Bronchial epithelial cell (primary cell): ENCODE measurements at places on chromosomes 16 and 17.

DNA sequence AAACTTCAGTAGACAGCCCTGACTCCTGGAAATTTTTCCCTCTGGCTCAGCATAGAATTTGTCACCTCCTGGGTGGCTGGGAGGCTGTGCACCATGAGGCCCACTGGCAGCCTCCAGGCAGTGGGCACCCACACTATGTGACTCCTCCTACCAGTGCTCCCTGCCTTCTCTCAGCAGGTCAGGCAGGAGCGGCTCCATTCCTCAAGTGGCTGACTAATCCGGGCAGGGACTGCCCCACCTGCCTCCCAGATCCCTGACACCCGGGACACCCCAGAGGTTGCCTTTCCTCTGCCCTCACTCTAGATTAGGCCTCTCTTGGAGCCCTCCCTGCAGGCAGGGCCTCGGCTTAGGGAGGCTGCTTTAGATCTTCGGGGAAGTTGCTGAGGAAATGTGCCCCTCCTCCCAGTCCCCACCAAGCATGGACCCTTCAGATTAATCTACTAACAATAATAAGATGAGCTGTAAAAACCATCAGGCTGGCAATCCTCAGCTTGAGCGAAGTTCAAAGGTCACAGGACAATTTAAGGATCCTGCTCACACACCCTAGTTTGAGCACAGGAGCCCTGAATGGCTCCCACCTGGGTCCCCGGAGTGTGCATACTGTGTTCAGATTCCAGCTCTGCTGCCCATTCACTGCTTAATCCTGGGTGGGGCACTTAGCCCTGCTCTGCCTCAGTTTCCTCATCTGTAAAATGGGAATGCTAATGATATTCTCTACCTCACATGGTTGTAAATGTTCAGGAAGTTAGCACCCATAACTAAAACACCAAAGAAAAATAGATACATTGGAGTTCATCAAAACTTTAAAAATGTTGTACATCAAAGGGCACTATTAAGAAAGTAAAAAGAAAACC lies 10.0 kb upstream of the MYCBPAP start:
- DNase-seq = peak; percentile 76

GRCh38 chr17:9004132-9004960 lies 17.0 kb upstream of the NTN1 start:
- DNase-seq = no peak

DNA sequence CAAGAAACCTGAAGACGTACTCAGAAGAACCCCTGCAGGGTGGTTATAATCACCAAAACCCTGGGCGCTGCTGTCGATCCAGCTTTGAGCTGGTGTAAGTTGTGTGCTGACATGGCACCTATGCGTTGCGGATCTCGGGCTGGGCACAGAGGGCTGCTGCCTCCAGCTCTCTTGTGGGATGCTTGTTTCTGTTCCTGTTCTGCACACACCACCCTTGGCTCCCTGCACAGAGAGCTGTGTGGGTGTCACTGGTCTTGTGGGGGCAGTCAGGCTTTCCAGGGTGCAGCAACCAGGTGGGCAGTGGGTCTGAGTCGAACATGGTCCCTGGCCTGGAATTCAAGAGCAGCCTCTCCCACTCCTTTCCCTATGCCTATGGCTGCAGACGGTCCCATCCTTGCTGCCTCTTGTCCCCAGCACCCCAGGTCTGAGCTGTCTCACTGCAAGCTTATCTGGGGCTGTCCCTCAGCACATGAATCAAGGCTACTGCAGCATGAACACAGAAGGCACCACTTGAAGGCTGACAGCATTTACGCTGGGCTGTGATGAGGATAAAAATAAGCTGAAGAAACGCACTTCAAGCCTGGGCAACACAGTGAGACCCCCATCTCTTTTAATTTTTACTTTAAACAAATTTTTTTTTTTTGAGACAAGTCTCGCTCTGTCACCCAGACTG lies 20.1 kb downstream of the ZNF276 start:
- DNase-seq = no peak

GRCh38 chr17:81912441-81913309 lies 1.5 kb upstream of the PCYT2 start:
- DNase-seq = peak; percentile 48

GRCh38 chr16:58306327-58306726 lies 11.5 kb upstream of the PRSS54 start:
- peak; percentile 64 for DNase-seq

- DNase-seq = peak; percentile 94
These were observed 27.8 kb upstream of the ITGA3 start for GRCh38 chr17:50027881-50028735.

DNA sequence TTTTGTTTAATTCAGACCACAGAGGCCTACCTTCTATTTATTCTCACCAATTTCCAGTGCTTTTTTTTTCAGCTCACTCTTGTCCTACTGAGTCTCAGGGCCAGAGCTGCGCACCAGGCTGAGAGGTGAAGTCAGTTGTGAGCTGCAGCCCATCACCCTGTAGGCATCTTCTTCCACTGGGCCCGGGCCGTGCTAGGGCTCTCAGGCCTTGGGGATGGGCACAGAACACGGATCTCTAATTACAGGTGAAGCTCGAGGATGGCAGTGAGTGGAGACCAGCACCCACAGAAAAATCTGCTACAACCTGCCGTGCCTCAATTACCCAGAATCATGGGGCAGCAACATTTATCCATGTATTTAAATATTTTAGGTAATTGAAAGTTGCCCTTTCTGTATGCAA lies 82.1 kb downstream of the IRX5 start:
- no peak for DNase-seq

DNA sequence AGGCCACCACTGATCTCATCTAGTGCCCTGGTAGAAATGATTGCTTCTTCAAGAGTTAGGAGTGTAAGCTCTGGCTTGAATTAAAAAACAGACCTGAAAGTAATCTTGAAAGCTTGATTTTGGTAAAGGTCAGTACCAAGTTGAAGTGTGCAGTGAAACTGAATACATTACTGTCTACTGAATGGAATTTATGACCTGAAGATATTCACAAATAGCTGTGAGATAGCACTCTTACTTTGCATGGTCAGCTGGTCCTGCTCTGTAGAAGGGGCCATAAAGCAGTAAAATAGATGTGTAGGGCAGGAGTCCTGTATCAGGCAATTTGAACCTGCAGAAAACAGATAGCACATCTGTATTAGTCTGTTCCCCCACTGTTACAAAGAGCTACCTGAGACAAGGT lies 78.6 kb downstream of the MYH13 start:
- DNase-seq = no peak

DNA sequence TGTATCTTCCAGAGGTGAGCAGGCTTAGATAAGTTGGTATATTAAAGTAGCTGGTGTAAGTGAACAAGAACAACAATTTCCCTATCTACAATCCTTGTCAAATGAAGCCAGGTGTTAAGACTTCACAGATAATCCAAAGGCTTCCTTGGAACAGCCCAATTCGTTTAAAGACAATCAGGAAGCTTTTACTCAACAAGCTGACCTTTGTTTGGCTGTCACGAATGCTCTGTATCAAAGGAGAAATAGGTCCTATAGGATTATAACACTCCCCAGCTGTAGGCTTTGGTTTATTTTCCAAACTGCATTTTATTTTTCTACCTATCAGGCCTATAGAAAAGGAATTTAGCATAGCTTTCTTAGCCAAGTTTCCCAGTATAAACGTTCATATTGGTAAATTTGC lies 766.5 kb upstream of the GOT2 start:
- no peak for DNase-seq

DNA sequence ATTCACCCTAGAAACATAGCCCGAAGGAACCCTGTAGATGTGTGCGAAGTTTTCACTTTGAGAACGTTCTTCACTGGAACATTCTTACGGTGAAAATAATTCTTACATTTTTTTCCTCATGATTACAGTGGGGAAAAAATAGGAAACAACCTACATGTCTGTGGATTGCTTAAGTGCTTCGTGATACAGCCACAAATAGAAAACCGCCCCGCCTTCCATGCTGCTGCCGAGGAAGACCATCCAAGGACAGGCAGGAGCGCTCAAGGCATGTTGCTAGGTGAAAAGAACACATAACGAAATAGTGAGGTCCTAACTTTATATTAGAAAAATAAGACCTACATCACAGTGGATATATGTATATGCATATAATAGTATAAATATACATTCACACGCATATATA lies 78.8 kb downstream of the BMERB1 start:
- DNase-seq = no peak

DNA sequence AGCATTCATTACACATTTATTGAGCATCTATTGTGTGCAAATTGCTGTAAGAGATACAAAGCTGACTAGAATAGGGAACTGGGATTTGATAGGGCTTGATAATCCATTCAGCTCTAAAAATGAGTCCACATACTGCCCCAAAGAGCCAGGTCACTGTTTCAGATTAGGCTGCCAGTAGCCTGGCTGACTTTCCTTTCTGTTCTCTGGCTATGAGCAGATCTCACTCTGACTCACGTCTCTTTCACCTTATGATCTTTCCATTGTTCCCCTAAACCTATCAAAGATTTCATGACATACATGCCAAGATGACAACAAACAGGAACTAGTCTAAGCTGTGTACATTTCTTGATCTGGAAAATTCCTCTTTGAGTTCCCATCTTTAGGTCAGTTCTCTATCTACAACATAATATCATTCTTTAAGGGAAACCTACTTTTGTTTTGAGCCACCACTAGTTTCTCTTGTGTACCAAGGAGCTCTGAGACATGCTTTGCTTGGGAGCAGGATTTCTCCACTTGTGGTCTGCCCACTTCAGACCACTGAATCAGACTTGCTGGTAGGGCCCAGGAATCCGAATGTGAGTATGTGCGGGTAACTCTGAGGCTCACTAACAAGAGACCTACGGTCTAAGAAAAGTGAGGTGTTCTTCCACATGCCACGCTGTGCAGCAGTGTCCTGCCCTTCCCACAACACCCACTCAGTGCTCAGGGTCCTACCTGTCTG lies 40.9 kb upstream of the ICAM2 start:
- peak; percentile 85 for DNase-seq

- DNase-seq = peak; percentile 42
These were observed 32.8 kb upstream of the ETV4 start for GRCh38 chr17:43578699-43579565.
